Left ventricle myocardium inferior (tissue), 1 donor: ENCODE measurements at places on chromosomes 16 and 17. TPM values are rescaled to one million over a fixed set of nuclear protein-coding genes. Genes with fewer than 3 reads are reported as not detected.

DNA sequence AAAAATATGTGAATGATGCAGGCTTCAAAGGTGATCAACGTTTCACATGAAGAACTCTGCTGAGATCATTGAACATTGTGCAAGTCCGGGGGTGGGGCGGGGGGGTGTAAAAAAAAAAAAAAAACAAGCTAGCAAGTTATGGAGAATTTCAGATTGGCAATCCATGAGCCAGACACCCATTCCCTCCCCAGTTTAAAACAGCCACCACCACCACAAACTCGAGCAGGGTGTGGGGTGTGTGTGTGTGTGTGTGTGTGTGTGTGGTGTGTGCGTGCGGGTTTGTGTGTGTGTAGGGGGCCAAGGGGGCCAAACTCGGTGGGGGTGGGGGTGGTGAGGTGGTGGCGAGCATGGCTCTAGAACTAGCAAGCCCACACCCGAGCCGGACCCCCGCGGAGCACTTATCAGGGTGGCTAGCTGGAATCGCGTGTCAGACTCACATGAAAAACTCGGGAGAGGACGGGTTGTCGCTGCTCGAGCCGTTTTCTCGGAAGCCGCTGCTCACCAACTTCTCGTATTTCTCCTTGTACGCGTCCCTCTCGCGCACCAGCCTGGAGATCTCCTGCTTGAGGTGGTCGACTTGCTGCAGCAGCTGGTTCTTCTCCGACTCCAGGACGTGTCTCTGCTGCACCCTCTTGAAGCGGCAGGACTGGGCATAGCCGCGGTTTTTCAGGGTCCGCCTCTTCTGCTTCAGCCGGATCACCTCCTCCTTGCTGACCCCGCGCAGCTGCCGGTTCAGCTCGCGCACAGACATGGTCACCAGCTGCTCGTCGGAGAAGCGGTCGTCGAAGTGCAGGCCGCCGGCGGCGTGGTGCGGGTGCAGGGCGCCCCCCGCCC, 2.0 kb downstream of the MAF start:
- peak; percentile 62 for DNase-seq

- no peak for DNase-seq
Measured at GRCh38 chr17:17710728-17711541, 29.7 kb downstream of the RAI1 start.

CHAD gene
- not detected for total RNA-seq

GRCh38 chr16:23879735-23880373, 44.1 kb downstream of the PRKCB start:
- DNase-seq: no peak

- no peak for DNase-seq
Measured at GRCh38 chr17:35167046-35167445, 19.4 kb downstream of the UNC45B start.

ASGR1 gene
- 0.14 TPM for total RNA-seq

DNA sequence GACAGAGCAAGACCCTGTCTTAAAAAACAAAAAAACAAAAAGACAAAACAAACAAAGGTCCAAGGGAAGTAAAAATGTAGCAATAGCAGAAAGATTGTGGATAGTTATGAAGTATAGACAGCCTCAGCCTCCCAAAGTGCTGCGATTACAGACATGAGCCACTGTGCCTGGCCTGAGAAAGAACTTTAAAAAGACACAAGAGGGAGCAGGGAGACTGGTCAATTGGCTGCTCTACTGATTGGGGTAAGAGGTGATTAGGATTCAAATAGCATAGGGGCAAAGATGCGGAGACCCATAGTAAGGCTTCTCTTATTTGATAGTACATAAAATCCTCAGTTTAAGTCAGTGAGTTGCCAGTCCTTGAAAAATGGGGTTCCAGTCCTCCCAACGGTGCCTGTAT, 518.2 kb upstream of the GOT2 start:
- DNase-seq: no peak

DNA sequence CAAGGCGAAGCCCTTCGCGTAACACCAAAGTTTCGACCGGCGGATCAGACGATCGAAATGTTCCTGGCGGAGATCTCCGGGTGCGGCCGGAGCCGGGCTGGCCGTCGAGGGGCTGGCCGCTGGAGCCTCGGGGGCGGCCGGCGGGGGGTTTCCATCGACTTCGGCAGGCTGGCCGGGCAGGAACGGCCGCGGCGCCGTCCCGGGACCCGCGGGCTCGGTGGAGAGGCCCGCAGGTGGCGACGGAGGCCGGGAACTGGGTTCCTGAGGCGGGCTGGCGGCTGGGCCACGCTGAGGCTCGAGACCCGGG, 1.1 kb downstream of the EPOP start:
- peak; percentile 22 for DNase-seq

DNA sequence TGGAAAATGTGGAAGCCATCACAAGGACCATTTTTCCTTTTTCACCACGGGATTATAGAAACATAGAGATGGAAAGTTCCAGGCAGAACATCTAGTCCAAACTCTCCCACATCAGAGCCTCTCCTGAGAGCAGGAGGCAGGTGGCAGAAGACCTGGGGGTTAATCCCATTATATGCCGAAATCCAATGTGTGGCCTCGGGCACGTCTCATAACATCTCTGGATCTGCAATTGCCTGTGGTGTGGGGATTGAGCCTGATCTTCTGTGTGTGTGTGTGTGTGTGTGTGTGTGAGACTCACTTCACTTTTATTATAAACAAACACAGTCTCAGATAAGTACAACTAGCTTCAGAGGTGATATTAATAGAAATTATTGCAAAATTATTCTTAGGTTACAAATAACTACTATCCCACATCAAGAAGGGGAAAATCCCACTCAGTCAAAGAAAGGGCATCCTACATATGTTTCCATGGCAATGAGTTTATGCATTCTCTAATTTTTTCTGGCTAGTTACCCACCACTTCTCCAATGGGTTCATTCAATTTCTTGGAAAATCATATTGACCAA, 199.1 kb downstream of the FOXL1 start:
- DNase-seq: no peak

DNA sequence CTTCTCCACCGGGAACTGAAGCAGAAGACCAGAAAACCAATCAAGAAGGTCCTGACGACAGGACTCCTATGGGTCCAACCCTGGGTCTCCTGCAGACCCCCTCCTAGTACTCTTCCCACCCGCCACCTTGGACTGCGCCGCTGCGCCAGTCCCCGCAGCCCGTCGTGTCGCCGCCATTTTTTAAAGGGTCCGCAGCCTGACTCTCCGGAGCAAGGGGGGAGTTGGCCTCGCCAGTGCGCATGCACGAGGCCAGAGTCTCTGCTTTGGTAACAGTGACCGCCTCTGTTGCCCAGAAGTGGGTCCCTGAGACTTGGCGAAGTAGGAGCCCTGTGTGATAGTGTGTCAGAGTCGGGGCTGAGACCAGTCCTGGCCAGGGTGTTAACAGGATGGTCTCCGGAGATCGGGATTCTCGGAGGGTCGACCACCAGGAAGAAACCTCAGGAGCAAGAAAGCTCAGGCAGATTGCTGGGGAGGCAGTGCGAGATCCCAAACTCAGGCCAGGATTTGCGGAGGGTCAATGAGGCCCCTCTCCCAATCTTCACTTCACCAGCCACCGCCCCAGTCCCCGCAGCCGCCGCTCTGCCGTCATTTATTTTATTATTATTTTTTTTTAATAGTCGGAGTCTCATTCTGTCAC, 612.5 kb downstream of the KCNJ18 start:
- no peak for DNase-seq

DNA sequence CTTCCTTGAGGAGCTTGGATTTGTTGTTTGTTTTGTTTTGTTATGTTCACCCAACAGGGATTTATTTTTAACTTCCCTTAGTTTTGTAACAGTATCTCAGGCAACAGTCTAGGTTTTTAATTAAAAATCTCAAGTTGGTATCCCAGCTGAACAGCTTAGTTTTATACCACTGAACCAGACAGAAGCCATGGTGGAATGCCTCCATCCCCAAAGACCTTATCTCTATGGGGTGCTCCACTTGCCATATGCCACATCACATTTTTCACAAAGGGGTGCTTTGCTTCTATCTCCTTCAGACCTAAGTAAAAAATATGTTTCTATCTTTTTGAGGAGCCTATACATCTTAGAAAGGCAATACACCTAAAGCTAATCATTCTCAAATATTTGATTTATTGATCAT, 715.8 kb upstream of the KIF2B start:
- no peak for DNase-seq

GRCh38 chr16:28981517-28981916, 3.3 kb upstream of the LAT start:
- DNase-seq: no peak

PPP1R27 gene
- total RNA-seq: 0.25 TPM

GRCh38 chr16:83808573-83809014, 816 bp downstream of the HSBP1 start:
- DNase-seq: no peak

EME1 gene
- total RNA-seq: 0.74 TPM

GRCh38 chr17:10737168-10737622, 7.4 kb upstream of the TMEM220 start:
- peak; percentile 32 for DNase-seq

- no peak for DNase-seq
Measured at GRCh38 chr17:45924332-45924820, 30.0 kb downstream of the MAPT start.

GRCh38 chr16:67760206-67760955, 41.3 kb upstream of the GFOD2 start:
- no peak for DNase-seq

- DNase-seq: peak; percentile 74
Measured at GRCh38 chr16:66926171-66926947, 1.0 kb upstream of the RRAD start.

MAPK8IP3 gene
- total RNA-seq: 56.0 TPM

UNC13D gene
- total RNA-seq: 13.3 TPM

GAST gene
- total RNA-seq: not detected

DNA sequence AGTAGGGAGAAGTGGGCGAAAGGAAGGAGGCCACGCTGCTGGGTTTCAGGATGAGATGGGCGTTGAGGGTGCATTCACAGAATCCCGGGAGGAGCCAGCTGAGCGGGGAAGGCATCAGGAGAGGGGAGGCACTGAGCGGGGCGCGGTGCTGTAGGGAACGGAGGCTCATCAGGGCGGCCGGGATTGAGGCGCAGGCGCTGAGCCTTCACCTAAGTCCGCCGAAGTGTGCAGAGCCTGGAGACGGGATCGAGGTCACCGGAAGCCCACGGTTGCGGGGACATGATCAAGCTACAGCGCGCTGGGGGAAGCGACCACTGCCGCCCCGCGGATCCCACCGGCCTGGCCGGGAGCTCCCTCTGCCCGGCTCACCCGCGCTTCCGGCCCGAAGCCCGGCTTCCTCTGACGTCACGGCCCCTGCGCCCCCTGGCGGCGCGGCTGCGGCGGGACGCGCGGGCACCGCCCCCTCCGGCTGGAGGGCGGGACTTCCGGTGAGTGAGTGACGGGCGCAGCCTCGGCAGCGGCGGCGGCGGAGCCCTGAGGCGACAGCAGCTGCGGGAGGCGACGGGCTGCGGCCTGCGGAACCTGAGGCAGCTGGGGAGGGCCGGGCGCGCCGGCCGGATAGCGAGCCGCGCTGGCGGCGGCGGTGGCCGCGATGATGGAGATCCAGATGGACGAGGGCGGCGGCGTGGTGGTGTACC, at the start of gene MAPK8IP3:
Gene MAPK8IP3, plus strand, starts transcription at position 508 of the 698 bp plus-strand sequence. Its CDS starts 145 bp downstream, at position 653.
- DNase-seq: peak; percentile 89

LPO gene
- not detected for total RNA-seq

- no peak for DNase-seq
Measured at GRCh38 chr17:83174362-83175118, 95.1 kb downstream of the METRNL start.

DNA sequence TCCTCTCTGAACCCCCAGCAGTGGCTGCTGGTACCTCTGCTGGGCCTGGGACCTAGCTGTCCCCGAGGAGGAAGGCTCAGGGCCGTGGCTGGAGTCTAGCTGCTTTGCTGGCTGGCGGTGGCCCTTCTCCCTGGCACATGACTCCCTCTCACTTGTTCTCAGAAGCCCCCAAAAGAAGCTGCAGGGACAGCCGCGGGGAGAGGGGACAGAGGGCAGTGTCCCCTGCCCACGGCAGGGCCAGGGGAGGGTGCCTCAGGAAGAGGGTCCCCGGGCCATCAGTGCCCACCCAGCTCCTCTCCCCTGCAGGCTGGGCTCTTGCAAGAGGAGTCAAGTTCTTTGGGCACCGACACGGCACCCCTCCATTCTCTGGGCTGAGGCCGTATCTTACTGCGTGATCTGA, 46.6 kb downstream of the VAC14 start:
- DNase-seq: peak; percentile 8

GRCh38 chr17:56910509-56911235, 3.2 kb downstream of the TRIM25 start:
- DNase-seq: no peak

SHBG gene
- total RNA-seq: 0.74 TPM

LRRC59 gene
- total RNA-seq: 23.7 TPM

SERPINF2 gene
- total RNA-seq: 0.33 TPM

DNA sequence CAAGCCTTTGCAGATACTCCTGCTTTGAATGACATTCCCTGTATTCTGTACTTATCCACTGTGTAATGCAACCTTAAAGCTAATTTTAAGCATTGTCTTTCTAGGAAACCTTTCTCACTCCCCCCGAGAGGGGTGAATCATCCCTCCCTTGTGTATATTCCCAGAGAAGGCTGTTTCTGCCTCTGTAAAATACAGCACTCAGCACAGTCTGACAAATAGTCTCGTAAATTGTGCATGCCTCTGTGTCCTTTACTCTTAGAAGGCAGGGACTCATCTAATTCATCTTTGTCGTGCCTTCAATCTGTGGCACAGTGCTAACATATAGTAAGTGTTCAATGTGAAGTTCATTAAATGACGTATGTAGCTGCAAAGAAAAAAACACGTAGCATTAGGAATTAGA, 200.7 kb downstream of the CA10 start:
- no peak for DNase-seq

GRCh38 chr17:64506576-64507412, at the start of gene CEP95:
Gene CEP95, plus strand, starts transcription at chr17:64506977. Its CDS starts 121 bp downstream, at chr17:64507098.
- peak; percentile 96 for DNase-seq

GRCh38 chr16:63617047-63617989, 1504.5 kb downstream of the CDH11 start:
- DNase-seq: peak; percentile 23

DNA sequence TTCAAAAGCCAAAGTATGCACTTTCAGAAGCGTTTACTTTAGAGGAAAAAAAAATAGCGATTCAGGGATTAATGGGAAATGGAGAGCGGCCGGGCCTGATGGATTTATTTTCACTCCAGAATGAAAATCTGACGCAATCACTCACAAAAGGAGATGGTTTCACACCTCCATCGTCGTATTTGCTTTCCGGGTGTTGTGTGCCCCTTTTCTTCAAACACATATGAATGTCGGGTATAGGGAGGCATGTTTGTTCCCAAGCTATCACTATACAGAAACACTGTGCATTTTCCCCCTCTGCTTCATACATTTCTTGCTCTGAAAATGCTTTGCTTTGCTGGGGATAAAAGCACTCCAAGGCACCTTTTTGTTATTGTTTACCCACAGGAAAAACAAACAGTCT, 562.2 kb upstream of the ZFHX3 start:
- DNase-seq: no peak

- DNase-seq: no peak
Measured at GRCh38 chr16:88566158-88566557, 4.0 kb upstream of the ZC3H18 start.

GRCh38 chr17:43018008-43018853, 4.0 kb downstream of the VAT1 start:
- DNase-seq: no peak

ZNF267 gene
- 5.7 TPM for total RNA-seq

GRCh38 chr16:19980632-19981265, 92.9 kb downstream of the GPR139 start:
- DNase-seq: no peak
